ENCODE measurements at places on chromosomes 4 and X. TPM values are rescaled to one million over a fixed set of nuclear protein-coding genes. Genes with fewer than 3 reads are reported as not detected.

- H3K4me1 ChIP-seq, result 0 out of 2 replicates have a peak, but pooled peaks cover 4% of the 10 kb centered on the region
- no peak overlapping the region for H3K27ac ChIP-seq
- DNase-seq, result no peak
- H3K27me3 ChIP-seq, result no peaks in the 10 kb centered on the region
- H3K4me3 ChIP-seq, result no peak overlapping the region
Measured at GRCh38 chr4:7357323-7357722, 77.4 kb downstream of the PSAPL1 start.

Gene GAGE2A
- not detected for polyA plus RNA-seq

Gene CT45A1
- polyA plus RNA-seq, result not detected

- no peak overlapping the region for H3K4me3 ChIP-seq
- H3K4me1 ChIP-seq, result no peaks in the 10 kb centered on the region
- no peaks in the 10 kb centered on the region for H3K27me3 ChIP-seq
Measured at GRCh38 chr4:42761804-42762203, 104.9 kb upstream of the ATP8A1 start.

Gene ARHGAP36
- polyA plus RNA-seq, result 0.23 TPM

DNA sequence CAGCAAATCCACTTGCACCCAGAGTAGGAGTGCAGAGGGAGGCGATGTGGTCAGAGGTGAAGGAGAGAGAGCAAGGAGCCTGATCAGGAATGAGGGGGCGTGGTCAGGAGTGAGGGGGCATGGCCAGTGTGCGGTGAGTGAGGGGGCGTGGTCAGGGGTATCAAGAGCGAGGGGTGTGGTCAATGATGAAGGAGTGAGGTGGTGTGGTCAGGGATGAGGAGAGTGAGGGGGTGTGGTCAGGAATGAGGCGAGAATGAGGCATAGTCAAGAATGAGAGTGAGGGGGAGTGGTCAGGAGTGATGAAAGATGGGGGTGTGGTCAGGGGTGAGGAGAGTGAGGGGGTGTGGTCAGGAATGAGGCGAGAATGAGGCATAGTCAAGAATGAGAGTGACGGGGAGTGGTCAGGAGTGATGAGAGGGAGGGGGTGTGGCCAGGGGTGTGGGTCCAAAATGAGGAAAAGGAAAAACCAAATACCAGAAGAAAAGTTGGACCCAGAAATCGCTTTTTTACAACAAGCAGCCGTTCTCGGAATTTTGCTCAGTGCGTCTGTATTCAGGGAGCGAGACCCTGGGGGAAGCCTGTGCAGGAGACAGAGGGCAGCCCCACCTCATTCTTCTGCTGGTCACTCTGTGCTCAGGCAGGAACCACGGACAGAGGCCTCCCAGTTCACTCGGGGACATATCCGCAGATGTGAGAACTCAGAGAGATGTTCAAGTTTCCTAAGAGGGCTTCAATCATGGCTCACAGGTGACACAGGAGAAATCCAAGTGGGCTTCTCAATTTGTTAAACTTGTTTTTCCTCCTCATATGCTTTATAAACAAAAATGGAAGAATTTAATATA is 47.5 kb downstream of the MAGEA1 start:
- H3K27ac ChIP-seq, result no peak overlapping the region
- no peak for DNase-seq
- no peaks in the 10 kb centered on the region for H3K36me3 ChIP-seq
- no peak overlapping the region for H3K4me3 ChIP-seq
- H3K4me1 ChIP-seq, result no peaks in the 10 kb centered on the region

GRCh38 chr4:128751354-128751753 is 58.1 kb upstream of the JADE1 start:
- no peaks in the 10 kb centered on the region for H3K4me1 ChIP-seq
- DNase-seq, result no peak
- H3K36me3 ChIP-seq, result no peaks in the 10 kb centered on the region

All from SK-N-SH (cell line).